Hematopoietic multipotent progenitor cell treated with erythropoietin and hydrocortisone succinate and interleukin-3 and kit ligand, for 4 days (in vitro differentiated cells): ENCODE measurements at places on chromosomes 1 and 21.

GRCh38 chr1:52668711-52669110, 29.4 kb downstream of the COA7 start:
- no peak for DNase-seq

GRCh38 chr1:115280064-115280463, 58.0 kb downstream of the NGF start:
- DNase-seq, result no peak

- no peak for DNase-seq
These were observed 11.9 kb downstream of the PIGV start for GRCh38 chr1:26799479-26800142.

DNA sequence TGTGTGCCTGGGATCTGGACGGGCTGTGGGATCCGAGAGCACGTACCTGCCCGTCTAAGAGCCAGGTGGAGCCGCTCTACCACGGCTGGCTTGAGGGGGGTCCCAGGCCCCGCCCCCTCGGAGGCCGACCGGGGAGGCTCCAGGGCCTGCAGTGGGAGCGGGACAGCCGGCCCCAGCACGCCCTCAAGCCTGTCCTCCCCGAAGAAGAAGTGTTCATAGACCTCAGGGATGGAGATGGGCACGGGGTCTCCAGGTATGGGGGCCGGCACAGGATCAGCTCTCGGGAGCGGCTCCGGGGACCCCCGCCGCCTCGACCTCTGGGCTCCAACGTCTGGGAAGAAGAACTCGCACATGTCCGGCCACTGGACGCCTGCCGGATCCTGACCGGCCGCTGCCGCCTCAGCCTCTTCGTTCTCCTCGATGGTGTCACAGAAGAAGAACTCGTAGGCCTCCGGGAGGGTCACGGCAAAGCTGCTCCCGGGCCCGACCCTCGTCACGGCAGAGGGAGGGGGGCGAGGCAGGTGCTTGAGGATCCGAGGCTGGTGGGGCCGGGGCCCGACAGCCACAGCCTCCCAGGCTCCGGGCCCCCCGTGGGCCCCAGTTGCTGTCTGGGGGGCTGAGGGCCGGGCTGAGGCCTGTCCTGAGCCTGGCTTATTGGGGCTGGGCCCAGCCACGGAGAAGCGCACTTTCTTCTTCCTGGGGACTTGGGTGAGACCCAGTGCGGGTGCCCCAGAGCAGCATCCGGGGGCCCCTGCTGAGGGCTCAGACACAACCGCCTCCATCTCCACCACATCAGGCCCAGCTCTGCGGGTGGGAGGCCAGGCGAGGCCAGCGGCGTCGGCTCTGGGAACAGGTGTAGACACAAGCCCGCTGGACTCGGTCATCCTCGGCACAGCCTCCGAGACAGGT, 2.8 kb downstream of the PERM1 start:
- no peak for DNase-seq

DNA sequence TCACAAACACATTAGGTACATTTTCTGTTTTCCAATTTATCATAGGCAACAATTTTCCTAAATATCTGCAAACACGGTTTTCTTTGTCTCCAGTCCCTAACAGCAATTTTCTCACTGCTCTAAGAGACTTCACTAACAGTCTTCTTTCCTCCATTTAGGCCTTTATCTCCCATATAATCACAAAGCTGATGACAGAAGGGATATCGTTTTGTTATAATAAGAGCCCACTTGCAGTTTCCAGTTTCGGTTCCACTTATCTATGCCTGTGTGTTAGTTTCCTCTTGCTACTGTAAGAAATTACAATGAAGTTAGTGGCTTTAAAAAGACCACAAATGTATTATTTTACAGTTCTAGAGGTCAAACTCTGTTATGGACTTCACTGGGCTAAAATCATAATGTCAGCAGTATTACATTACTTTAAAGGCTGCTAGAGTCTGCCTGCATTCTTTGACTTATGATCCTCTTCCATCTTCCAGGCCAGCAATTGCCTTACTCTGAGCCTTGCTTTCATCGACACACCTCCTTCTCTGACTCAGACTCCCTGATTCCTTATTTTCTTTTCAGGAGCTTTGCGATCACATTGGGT, 549.3 kb downstream of the NCAM2 start:
- DNase-seq, result no peak

DNA sequence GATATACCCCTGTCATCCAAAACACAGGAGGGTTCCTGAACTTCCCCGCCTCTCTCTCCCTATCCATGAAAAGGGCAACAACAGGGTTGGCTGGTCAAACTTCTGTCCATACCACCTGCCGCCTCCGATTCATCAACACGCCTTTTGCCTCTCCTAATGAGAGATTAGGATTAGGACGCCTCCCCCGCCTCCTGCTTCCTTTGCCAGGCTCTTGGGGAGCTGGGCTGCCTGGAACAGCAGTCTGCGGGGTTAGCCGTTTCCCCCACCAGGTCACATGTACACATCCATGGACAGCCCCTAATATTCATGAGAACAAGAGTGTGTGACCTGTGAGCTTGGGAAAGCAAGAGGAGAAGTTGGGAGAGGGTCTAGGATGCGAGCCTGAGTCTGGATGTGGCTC, 2.3 kb upstream of the OPTC start:
- no peak for DNase-seq

- no peak for DNase-seq
These were observed 354.9 kb upstream of the PLXNA2 start for GRCh38 chr1:208599063-208599462.

DNA sequence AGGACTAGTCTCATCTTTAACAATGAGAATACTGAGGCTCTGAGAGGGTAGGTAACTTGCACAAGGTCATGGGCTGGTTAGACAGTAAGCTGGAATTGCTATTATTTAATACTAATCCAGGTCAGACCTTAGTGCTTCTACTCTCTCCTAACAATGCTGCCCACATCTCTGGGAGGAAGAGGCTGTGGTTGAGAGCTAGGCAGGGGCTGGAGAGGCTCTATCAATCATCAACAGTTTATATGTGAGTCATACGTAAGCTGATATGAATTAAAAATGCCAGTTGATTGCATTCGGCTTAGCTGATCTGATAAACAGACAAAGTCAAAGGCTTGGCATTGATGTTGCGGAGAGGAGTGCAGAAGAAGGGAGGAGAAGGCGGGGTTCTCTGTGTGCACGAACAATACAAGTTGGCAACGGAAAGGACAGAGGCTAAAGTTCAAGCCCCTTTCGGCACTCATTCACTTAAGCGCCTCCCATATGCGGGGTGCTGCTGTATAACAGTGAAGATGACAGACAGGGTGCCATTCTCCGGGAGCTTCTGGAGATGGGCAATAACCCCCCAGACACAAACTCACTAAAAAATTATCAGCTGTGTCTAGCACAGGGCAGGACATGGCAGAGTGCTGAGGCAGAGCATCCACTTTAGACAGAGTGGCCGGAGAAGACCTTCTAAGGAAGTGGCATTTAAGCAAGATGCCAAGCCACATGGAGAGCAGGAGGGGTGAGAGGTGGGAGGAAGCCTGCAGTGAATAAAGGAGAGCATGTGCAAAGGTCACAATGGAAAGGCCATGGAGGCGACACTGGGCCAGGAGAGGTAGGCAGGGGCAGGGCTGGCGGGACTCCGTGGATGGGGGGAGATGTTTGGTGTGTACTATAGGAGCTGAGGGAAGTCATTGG, 195.2 kb downstream of the ZSCAN20 start:
- DNase-seq, result peak; percentile 9

DNA sequence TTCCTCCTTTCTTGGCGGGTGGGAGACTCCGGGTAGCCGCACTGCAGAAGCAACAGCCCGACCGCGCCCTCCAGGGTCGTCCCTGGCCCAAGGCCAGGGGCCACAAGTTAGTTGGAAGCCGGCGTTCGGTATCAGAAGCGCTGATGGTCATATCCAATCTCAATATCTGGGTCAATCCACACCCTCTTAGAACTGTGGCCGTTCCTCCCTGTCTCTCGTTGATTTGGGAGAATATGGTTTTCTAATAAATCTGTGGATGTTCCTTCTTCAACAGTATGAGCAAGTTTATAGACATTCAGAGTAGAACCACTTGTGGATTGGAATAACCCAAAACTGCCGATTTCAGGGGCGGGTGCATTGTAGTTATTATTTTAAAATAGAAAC, 2.5 kb downstream of the OLIG2 start:
- DNase-seq, result no peak

DNA sequence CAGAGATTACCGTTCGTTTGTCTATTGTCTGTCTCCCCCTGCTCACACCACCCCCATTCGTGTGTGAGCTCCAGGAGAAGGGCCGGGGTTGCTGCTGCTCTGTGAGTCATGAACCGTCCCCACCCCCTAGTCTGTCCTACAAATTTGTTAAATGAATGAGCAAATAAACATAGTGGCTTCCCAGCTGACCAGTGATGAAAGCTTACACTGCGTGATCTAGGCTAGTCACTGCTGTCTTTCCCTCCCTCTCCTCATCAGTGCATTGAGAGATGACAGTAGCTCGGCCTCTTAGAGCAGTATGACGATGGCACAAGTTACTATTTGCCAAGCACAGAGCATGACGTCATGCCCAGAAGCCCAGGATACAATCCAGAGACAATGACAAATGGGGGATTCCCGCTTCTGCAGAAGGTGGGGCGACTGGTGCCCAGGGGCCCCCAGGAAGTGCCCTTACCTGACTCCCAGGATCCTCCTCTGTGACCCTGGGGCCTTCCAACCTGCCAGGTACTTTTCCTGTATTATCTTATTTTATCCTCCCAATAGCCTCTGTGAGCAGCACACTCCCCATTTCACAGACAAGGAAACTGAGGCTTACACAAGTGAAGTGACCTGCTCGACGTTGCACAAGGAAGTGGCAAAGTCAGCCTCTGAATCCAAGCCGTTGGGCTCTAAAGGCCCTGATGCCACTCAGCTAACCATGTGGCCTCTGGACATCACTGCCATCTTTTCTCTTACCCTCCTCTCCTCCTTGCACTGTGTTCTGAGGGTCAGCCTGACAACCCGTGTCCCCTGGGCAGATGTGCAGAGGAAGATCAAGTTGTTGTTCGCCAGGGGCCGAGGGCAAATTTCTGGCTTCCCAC, 8.6 kb upstream of the EPHA2 start:
- DNase-seq, result no peak

- DNase-seq, result peak; percentile 34
These were observed 81.0 kb downstream of the NOTCH2 start for GRCh38 chr1:119988306-119989062.
